ENCODE measurements at places on chromosomes 4 and X.

GRCh38 chr4:86917212-86918039 lies 17.4 kb upstream of the AFF1 start:
- DNase-seq, result no peak

GRCh38 chr4:52833941-52834525 lies 28.1 kb upstream of the RASL11B start:
- DNase-seq, result no peak

- DNase-seq, result no peak
These were observed 1.2 kb downstream of the RPGR start for GRCh38 chrX:38326086-38326485.

DNA sequence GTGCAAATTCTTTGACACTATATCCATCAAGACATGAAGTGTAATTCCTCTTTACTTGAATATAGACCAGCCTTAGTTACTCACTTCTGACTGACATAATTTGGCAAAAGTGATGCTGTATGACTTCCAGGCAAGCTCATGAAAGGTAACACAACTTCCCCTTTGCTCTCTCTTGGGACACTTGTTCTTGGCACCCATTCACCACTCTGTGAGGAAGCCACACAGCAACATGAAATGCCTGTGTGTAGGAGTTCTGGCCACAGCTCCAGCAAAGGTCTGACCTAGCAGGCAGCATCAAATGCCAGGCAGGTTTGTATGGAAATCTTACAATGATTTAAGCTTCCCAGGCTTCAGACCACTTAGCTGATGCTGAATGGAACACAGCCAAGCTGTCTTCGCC lies 280.3 kb downstream of the PDHA2 start:
- no peak for DNase-seq
